ENCODE measurements at places on chromosomes 6 and 20.

GRCh38 chr6:17965397-17965796 is 22.0 kb downstream of the KIF13A start:
- DNase-seq, result no peak
- no peaks in the 10 kb centered on the region for H3K27me3 ChIP-seq
- no peaks in the 10 kb centered on the region for H3K36me3 ChIP-seq
- H3K27ac ChIP-seq, result peak overlapping the region; percentile 67
- peaks cover 16% of the 10 kb centered on the region for H3K4me1 ChIP-seq

GRCh38 chr20:31811796-31812728 is 7.1 kb upstream of the MYLK2 start:
- no peaks in the 10 kb centered on the region for H3K36me3 ChIP-seq
- no peak for DNase-seq
- no peak overlapping the region for H3K27ac ChIP-seq
- H3K4me1 ChIP-seq, result no peaks in the 10 kb centered on the region

DNA sequence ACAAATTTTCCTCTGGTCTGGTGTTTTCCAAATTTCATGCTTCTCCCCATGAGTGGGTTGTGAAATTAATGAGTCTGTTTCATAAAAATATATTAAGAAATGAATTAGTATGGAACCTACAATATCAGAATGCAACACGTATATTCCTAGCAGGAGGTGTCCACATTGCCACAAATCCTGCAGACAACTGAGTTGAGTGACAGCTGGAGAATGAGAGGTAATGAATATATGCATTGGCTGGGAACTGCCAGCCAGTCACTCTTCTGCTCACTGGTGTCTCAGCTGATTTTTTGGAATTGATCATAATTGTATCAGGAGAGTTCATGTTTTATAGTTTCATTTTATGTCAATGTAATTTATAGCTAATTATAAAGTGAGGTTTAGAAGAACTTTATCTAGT is 6.3 kb upstream of the ARFGEF3 start:
- H3K4me3 ChIP-seq, result no peak overlapping the region
- no peaks in the 10 kb centered on the region for H3K27me3 ChIP-seq
- H3K4me1 ChIP-seq, result no peaks in the 10 kb centered on the region
- no peak for DNase-seq
- no peak overlapping the region for H3K27ac ChIP-seq

DNA sequence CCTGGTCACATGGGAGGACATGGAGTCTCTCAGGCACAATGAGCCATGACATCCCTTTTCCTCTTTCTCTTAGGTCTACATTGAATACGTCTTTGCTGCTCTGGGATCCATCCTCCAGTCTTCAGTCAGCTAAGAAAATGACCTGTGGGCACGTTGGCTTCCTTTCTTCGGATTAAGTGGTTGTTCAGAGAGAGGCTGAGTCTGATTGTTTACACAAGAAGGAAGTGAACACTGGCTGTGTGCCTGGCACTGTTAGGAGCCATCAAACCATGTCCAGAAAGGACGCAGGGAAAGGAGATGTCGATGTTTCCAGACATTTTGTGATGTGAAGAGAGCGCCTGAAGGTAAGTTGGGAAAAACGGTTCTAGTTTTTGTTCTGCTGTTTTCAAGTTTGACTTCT is 309.9 kb upstream of the CDYL start:
- H3K4me3 ChIP-seq, result no peak overlapping the region
- DNase-seq, result no peak
- H3K4me1 ChIP-seq, result no peaks in the 10 kb centered on the region
- H3K27me3 ChIP-seq, result no peaks in the 10 kb centered on the region
- no peaks in the 10 kb centered on the region for H3K36me3 ChIP-seq

- peaks cover 22% of the 10 kb centered on the region for H3K4me1 ChIP-seq
- peak; percentile 96 for DNase-seq
- no peaks in the 10 kb centered on the region for H3K27me3 ChIP-seq
- peak overlapping the region; percentile 69 for H3K4me3 ChIP-seq
- peak overlapping the region; percentile 95 for H3K27ac ChIP-seq
Observed at GRCh38 chr6:33299237-33299944, 649 bp upstream of the RGL2 start.

GRCh38 chr6:36752187-36752885 is 54.7 kb downstream of the RAB44 start:
- H3K36me3 ChIP-seq, result no peaks in the 10 kb centered on the region
- H3K4me3 ChIP-seq, result no peak overlapping the region
- no peak for DNase-seq

- no peaks in the 10 kb centered on the region for H3K27me3 ChIP-seq
- H3K4me1 ChIP-seq, result peaks cover 9% of the 10 kb centered on the region
- H3K27ac ChIP-seq, result no peak overlapping the region
- H3K36me3 ChIP-seq, result no peaks in the 10 kb centered on the region
- H3K4me3 ChIP-seq, result no peak overlapping the region
Observed at GRCh38 chr6:42278131-42278853, 60.6 kb upstream of the MRPS10 start.

GRCh38 chr6:63745784-63746183 is 110.2 kb downstream of the PHF3 start:
- no peaks in the 10 kb centered on the region for H3K36me3 ChIP-seq
- no peaks in the 10 kb centered on the region for H3K27me3 ChIP-seq
- H3K4me3 ChIP-seq, result no peak overlapping the region
- no peaks in the 10 kb centered on the region for H3K4me1 ChIP-seq
- no peak for DNase-seq

- H3K4me1 ChIP-seq, result no peaks in the 10 kb centered on the region
- DNase-seq, result no peak
- no peak overlapping the region for H3K27ac ChIP-seq
- no peaks in the 10 kb centered on the region for H3K36me3 ChIP-seq
Observed at GRCh38 chr6:40456390-40457013, 130.7 kb downstream of the LRFN2 start.

DNA sequence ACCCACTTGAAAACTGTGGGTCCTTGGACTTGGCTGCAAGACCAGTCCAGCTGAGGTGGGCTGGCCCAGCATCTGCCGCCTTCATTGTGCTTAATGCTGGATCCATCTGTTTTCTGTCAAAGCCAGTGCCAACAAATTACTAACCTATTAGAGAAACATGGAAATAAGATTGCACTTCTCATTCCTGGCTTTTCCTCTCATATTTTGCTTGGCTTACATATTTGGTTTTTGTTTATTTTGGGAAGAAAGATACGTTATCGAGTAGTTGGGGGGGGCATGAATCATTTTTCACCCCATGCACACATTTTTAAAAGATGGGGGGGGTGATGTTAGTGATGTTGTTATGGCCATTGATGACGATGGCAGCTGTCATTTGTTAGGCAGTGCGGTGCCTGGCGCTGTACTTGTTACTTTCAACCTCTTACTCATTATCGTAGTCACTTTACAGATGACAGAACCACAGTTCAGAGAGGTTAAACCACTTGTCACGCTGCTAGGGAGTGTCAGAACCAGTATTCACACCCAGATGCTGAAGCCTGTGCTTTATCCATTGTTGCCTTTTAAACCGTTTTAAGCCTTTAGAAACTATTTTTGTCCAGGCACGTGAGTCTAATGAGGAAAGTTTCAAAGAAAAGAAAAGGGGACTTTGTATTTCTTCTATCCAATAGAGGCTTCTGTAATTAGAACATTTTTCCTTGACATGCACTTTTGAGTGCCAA is 180.0 kb downstream of the TMEM242 start:
- H3K27ac ChIP-seq, result no peak overlapping the region
- no peaks in the 10 kb centered on the region for H3K4me1 ChIP-seq
- no peaks in the 10 kb centered on the region for H3K27me3 ChIP-seq

- H3K4me3 ChIP-seq, result no peak overlapping the region
- H3K27ac ChIP-seq, result no peak overlapping the region
- no peaks in the 10 kb centered on the region for H3K27me3 ChIP-seq
- H3K4me1 ChIP-seq, result no peaks in the 10 kb centered on the region
- DNase-seq, result no peak
Observed at GRCh38 chr6:139402876-139403386, 28.5 kb upstream of the CITED2 start.

DNA sequence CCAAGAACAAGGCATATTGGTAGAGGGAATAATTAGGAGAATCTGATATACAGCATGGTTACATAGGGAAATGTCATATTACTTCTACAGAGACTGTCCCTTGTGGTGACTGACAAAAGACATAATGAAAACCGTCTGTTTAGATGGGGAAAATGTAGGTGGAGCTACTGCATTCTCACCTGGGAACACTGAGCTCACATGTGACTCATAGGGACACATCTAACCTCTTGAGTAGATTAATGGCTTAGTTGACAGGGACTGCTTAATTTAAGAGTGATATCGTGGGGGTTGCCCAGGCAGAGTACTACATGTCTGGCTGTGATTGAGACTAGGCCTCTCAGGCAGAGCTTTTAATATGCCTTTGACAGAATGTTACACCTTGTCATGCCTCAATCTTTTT is 235.3 kb upstream of the ZFP64 start:
- no peaks in the 10 kb centered on the region for H3K36me3 ChIP-seq
- no peaks in the 10 kb centered on the region for H3K27me3 ChIP-seq
- no peak overlapping the region for H3K27ac ChIP-seq
- H3K4me1 ChIP-seq, result no peaks in the 10 kb centered on the region
- no peak for DNase-seq
- no peak overlapping the region for H3K4me3 ChIP-seq

- no peak for DNase-seq
- H3K27ac ChIP-seq, result no peak overlapping the region
- no peaks in the 10 kb centered on the region for H3K36me3 ChIP-seq
- no peaks in the 10 kb centered on the region for H3K27me3 ChIP-seq
Observed at GRCh38 chr6:71012866-71013469, 56.1 kb upstream of the B3GAT2 start.

- DNase-seq, result no peak
- H3K36me3 ChIP-seq, result no peaks in the 10 kb centered on the region
- H3K27me3 ChIP-seq, result no peaks in the 10 kb centered on the region
- no peaks in the 10 kb centered on the region for H3K4me1 ChIP-seq
Observed at GRCh38 chr20:12969071-12969669, 39.6 kb upstream of the SPTLC3 start.

GRCh38 chr6:132892929-132893771 is 78.8 kb downstream of the RPS12 start:
- H3K4me3 ChIP-seq, result no peak overlapping the region
- H3K27me3 ChIP-seq, result no peaks in the 10 kb centered on the region
- no peaks in the 10 kb centered on the region for H3K4me1 ChIP-seq
- no peaks in the 10 kb centered on the region for H3K36me3 ChIP-seq

- DNase-seq, result no peak
- no peaks in the 10 kb centered on the region for H3K4me1 ChIP-seq
- no peaks in the 10 kb centered on the region for H3K36me3 ChIP-seq
- no peaks in the 10 kb centered on the region for H3K27me3 ChIP-seq
Observed at GRCh38 chr20:53362736-53363135, 230.9 kb downstream of the ZNF217 start.

DNA sequence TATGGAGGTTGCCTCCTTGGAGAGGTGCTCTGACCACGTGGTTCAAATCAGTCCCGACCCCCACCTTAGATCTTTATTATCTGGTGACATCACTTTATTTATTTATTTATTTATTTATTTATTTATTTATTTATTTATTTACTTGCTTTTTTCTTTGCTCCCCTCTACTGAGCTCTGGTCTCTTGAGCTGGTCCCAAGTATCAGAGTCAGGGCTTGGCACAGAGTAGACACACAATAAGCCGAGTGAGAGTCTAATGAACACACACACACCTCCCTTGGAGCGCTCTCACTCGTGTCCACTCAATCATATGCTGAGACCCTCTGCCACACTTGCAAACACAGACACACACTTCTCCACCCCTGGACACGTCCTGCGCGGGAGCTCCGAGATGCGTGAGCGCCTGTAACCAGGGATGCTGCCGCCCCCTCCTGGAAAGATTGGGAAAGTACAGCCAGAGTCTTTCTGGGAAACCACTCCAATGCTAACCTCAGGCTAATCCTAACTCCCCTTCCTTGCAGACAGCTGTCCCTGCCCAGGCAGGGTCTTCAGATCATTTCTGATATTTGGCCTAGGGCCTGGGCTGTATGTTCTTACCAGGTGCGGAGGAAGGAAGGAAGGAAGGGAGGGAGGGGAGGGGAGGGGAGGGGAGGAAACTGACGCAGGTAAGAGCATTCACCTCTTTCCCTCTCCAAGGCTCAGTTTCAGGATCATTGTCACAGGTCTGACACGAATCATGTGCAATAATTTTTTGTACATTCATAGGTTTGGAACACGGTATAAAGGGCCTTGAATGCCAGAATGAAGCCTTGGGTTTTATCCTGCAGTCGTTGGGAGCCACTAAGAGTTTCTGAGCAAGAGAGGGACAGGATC is 70.9 kb downstream of the STK35 start:
- peak; percentile 69 for DNase-seq
- no peaks in the 10 kb centered on the region for H3K36me3 ChIP-seq
- no peaks in the 10 kb centered on the region for H3K4me1 ChIP-seq
- no peak overlapping the region for H3K27ac ChIP-seq
- no peak overlapping the region for H3K4me3 ChIP-seq
- H3K27me3 ChIP-seq, result no peaks in the 10 kb centered on the region

DNA sequence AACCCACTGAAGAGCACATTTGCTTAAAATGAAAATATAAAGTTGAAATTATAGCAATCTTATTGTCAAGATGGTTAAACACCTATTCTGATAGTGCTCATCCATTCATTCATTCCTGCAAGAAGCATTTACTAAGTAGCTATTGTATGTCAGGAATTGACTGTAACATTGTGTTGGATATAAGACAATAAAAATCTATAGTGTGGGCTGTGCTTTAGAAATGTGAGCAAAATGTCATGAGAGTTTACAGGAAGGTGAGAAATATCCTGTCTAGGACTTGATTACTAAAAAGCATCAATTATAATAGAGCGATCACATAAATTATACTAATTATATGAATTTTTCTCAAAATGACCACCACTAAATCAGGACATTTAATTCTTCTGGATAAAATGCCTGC is 123.0 kb downstream of the HAO1 start:
- H3K36me3 ChIP-seq, result no peaks in the 10 kb centered on the region
- no peak for DNase-seq
- no peak overlapping the region for H3K4me3 ChIP-seq
- no peak overlapping the region for H3K27ac ChIP-seq
- H3K27me3 ChIP-seq, result no peaks in the 10 kb centered on the region

GRCh38 chr20:13251904-13252297 is 30.8 kb downstream of the ISM1 start:
- no peak overlapping the region for H3K4me3 ChIP-seq
- no peak overlapping the region for H3K27ac ChIP-seq
- DNase-seq, result no peak
- no peaks in the 10 kb centered on the region for H3K36me3 ChIP-seq

DNA sequence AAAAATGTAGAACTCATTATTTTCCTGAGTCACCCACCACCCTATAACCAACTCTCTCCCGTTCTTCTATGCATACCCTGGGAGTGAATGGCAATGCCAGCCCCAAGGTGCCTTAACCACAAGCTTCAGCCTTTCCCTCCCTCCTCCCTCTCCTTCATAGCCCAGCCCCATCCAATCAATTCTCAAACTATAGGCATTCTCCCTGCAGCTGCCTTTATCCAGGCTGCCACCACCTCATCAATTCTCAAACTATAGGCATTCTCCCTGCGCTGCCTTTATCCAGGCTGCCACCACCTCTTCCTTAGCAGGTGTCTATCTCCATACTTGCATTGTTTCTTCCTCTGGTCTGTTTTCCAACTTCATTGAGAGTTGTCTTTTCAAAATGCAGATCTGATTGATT is 77.1 kb downstream of the PLEKHG1 start:
- no peak overlapping the region for H3K27ac ChIP-seq
- H3K27me3 ChIP-seq, result no peaks in the 10 kb centered on the region
- H3K36me3 ChIP-seq, result no peaks in the 10 kb centered on the region

Measured in Peyer's patch (tissue), 4 donors.